ENCODE measurements at places on chromosomes 5 and 9.

GRCh38 chr5:169223595-169223953, 77.4 kb downstream of the SLIT3 start:
- no peak for DNase-seq

- no peak for DNase-seq
Measured at GRCh38 chr5:153636670-153637451, 146.4 kb downstream of the GRIA1 start.

DNA sequence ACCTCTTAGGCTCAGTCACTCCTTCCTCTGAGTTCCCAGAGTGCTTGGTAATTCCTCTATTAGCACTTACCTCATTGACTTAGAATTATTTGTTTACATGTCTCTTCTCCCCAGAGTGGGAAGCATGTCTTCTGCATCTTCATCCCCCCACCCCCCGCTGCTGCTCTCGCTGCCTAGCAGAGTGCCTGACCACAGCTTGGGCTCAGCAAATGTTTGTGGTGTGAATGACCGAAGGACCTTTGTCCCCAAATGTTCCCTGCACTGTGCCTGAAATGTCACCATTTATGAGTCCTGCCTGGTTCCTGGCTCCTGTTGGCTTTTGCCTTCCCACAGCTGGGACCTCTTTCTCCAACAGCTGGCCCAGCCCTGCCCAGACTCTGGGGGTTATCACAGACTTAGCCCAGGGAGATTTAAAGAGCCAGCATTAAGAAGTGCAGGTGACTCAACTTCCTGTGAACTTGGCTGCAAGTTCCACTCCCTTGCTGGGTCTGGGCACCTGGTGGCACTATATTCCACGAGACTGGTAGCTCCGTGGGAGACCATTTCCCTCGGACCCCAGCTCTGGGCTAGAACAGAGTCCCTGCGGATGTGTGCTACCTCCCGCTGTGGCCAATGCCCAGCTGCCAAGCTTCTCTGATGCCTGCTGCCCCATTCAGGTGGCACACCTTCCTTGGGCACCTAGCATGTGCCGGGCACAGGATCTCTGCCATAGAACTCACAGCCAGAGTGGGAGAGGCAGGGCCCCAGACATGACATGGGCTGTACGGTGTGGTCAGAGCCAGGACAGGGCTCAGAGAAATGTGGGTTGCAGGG, 1.8 kb upstream of the HMCN2 start:
- DNase-seq = no peak

DNA sequence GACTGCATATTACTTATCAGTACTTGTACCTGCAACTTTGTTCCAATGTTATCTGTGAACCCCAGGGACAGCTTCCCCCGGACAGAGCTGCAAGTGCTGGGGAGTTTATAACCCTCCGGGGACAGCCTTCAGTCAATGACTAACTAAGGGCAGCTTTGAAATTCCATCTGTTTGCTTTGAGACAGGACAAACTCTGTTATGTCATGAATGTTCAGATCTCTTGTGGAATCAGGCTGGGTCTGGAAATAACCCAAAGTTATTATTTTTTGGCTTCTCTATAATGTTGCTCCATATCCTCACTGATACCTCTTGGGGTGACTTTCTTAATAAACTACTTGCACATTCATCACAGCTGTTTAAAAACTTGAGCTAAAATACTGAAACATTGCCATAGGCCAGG, 617.5 kb upstream of the TLE4 start:
- DNase-seq = no peak

- DNase-seq = no peak
Measured at GRCh38 chr5:6827526-6828219, 114.4 kb downstream of the TENT4A start.

- no peak for DNase-seq
Measured at GRCh38 chr9:81599837-81600236, 89.5 kb downstream of the TLE1 start.
